Suprapubic skin (tissue), 4 donors: ENCODE measurements at places on chromosomes 3 and 15.

GRCh38 chr3:385151-385550, 188.6 kb downstream of the CHL1 start:
- no peaks in the 10 kb centered on the region for H3K27me3 ChIP-seq
- H3K4me3 ChIP-seq: no peak overlapping the region
- no peak for DNase-seq
- no peaks in the 10 kb centered on the region for H3K4me1 ChIP-seq

GRCh38 chr15:79339588-79340314, 28.8 kb downstream of the TMED3 start:
- no peak overlapping the region for H3K27ac ChIP-seq
- no peaks in the 10 kb centered on the region for H3K4me1 ChIP-seq
- DNase-seq: no peak
- no peaks in the 10 kb centered on the region for H3K36me3 ChIP-seq

DNA sequence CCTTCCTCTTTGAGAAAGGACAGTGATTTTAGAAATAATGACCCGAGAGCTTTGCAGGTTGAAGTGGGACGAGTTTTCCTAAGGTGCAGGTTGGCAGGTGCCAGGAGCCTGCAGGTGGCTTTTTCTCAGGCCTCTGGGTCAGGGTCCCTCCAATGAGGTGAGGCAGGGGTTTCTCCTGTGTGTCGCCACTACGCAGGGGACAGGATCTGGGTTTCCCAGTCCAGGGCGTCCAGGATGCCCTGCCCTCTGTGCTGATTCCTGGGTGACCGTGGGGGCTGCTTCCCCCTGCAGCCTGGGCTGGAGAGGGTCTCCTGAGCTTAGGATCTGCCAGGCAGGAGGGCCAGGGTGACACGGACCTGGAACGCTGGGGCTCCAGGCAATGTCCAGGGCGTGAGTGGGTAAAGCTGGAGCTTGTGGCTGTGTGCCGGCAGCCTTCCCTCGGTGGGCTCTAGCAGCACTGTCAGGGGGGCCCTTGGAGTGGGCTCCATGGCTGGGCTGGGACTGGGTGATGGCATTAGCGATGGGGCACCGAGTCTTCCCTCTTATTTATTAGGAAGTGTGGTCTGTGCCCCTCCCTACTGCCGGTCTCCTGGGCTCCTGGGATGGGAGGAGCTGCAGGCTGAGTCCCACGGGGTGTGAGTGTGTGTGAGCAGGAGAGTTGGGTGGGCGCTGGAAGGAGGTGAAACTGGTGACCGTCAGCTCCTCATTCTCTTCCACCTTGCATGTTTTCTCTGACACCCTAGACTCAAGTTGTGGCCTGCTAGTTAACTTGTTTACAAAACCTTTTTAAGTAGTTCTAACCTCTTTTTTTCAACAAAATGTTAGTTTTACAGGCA, 1.8 kb downstream of the APBA2 start:
- H3K4me1 ChIP-seq: peaks cover 19% of the 10 kb centered on the region
- H3K36me3 ChIP-seq: no peaks in the 10 kb centered on the region
- H3K27me3 ChIP-seq: peaks cover 47% of the 10 kb centered on the region
- no peak overlapping the region for H3K27ac ChIP-seq
- H3K4me3 ChIP-seq: no peak overlapping the region

DNA sequence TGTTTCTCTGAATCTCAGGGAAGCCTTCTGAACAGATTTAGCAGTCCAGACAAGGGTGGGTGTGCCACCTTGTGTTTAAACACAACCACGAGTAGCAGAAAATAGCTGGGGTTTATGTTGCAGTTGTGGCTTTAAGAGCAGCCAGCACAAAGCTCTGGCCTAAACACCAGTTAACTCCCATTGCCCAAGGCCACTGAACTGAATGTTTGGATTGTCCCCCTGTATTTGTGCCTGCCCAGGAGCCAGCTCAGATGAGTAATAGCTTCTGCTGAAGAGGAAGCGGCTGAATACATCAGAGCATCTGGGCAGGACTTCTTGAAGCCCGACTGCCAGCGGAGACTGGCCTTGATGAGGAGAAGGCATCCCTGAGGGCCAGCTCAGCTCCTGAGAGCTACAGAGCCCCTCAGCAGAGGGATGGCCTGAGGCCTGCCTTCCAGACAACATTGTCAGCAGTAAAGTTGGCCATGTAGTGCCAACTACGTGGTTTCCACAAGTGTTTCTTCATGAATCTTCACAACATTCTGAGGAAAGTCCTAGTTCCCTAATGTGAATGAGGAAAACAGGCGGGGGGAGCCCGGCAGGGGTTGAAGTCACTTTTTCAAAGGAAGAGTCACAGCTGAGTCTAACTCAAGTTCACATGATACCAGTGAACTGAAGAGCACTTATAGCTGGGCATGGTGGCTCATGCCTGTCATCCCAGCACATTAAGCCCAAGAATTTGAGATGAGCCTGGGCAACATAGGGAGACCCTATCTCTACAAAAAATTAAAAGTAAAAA, 65.8 kb upstream of the ZBTB38 start:
- DNase-seq: no peak
- H3K36me3 ChIP-seq: no peaks in the 10 kb centered on the region
- no peaks in the 10 kb centered on the region for H3K27me3 ChIP-seq
- H3K4me1 ChIP-seq: peaks cover 18% of the 10 kb centered on the region
- H3K27ac ChIP-seq: peak overlapping the region; percentile 30
- H3K4me3 ChIP-seq: no peak overlapping the region

GRCh38 chr15:39285663-39286062, 295.2 kb upstream of the THBS1 start:
- H3K4me3 ChIP-seq: no peak overlapping the region
- H3K36me3 ChIP-seq: no peaks in the 10 kb centered on the region
- H3K27ac ChIP-seq: no peak overlapping the region
- no peaks in the 10 kb centered on the region for H3K27me3 ChIP-seq

DNA sequence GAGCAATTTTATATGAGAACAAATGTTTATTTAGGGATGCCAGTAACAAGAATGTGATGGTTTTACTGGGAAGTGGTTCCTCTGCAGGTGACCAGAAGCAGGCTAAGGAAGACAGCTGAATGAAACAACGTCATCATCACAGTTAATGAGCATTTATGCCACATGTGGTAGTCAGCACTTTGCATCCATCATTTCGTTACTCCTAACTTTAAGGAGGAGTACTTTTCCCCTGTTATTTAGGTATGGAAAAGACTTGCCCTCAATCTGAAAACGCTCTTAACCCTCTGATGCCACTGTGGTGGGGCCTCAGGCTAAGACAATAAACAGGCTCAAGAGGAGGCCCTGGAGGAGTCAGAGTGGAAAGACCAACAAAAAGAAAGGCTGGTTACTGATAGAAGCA, 31.2 kb downstream of the INTS14 start:
- no peak overlapping the region for H3K4me3 ChIP-seq
- H3K4me1 ChIP-seq: no peaks in the 10 kb centered on the region
- DNase-seq: no peak

DNA sequence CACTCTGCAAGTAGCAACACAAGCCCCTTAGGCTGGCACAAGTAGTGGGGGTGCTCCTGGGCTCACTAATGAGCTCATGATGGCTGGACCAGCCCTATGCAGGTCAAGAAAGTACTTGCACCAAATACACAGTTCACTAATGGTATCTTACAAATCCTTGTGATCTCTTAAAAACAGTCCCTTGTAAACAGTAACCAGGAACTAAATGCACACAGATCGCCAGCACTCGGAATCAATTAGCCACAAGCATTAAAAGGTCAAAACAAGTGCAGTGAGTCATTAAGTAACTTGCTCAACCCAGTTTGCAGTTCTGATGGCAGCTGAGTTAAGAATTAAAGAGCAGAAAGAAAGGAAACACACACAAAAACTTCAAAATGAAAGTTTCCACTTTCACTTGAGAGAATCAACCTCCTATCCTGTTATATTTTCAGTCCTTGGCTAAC, 43.2 kb downstream of the ARHGEF3 start:
- peaks cover 42% of the 10 kb centered on the region for H3K4me1 ChIP-seq
- no peak for DNase-seq
- no peak overlapping the region for H3K4me3 ChIP-seq
- H3K27me3 ChIP-seq: no peaks in the 10 kb centered on the region
- H3K27ac ChIP-seq: peak overlapping the region; percentile 37

- no peaks in the 10 kb centered on the region for H3K36me3 ChIP-seq
- no peak overlapping the region for H3K27ac ChIP-seq
- no peaks in the 10 kb centered on the region for H3K27me3 ChIP-seq
- DNase-seq: no peak
These were observed 67.7 kb downstream of the FOXP1 start for GRCh38 chr3:71515636-71516365.

DNA sequence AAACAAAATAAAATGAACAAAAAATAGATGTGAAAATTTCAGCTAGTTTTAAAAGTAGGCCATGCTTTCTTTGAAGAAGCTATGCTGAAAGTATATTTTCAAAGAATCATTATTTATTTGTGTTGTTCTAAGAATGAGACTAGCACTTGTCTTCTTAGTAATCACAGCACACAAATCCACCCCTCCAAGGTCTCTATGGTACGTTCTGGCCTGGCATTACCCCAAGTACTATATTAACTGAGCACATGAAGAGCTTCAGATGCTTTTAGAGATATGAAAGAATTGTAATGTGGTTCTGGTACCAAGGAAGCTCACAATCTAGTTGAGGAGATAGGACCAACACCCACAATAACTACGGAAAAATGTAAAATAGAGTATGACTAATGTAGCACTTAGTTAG, 416.5 kb downstream of the PLCL2 start:
- no peak overlapping the region for H3K27ac ChIP-seq
- H3K4me1 ChIP-seq: peaks cover 9% of the 10 kb centered on the region
- H3K4me3 ChIP-seq: no peak overlapping the region
- H3K36me3 ChIP-seq: no peaks in the 10 kb centered on the region
- no peaks in the 10 kb centered on the region for H3K27me3 ChIP-seq

- peaks cover 10% of the 10 kb centered on the region for H3K36me3 ChIP-seq
- H3K4me3 ChIP-seq: no peak overlapping the region
- H3K4me1 ChIP-seq: peaks cover 35% of the 10 kb centered on the region
- H3K27ac ChIP-seq: peak overlapping the region; percentile 85
These were observed 10.8 kb downstream of the ZNF774 start for GRCh38 chr15:90362936-90363212.

GRCh38 chr15:85312929-85313331, 67.5 kb upstream of the AKAP13 start:
- H3K4me1 ChIP-seq: no peaks in the 10 kb centered on the region
- H3K36me3 ChIP-seq: no peaks in the 10 kb centered on the region
- DNase-seq: no peak
- H3K27me3 ChIP-seq: no peaks in the 10 kb centered on the region

DNA sequence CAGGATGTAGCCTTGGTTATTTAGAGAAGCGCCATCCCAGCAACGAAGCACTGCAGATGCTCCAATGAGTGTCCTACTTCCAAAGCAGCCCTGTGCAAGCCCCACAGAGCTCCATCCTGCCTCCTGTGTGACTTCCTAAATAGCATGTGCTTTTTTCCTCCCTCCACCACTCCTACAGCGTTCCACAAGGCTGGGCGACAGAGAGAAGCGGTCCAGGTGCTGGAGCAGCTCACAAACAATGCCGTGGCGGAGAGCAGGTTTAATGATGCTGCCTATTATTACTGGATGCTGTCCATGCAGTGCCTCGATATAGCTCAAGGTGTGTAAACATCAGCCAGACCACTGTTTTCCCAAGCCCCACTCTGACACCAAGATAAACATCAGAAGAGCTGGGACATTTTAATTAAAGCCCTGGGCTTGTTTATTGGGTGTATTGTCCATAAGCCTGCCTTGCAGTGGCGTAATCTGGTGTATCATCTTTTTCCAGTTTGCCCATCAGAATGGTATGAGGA, 22.2 kb upstream of the RHO start:
- peaks cover 49% of the 10 kb centered on the region for H3K36me3 ChIP-seq
- no peaks in the 10 kb centered on the region for H3K4me1 ChIP-seq

GRCh38 chr3:99505200-99505599, 133.2 kb upstream of the COL8A1 start:
- H3K4me1 ChIP-seq: peaks cover 24% of the 10 kb centered on the region
- DNase-seq: no peak
- H3K27me3 ChIP-seq: no peaks in the 10 kb centered on the region
- no peak overlapping the region for H3K4me3 ChIP-seq
- H3K27ac ChIP-seq: no peak overlapping the region

GRCh38 chr3:151871639-151872468, 1.6 kb upstream of the SUCNR1 start:
- no peak overlapping the region for H3K4me3 ChIP-seq
- H3K27ac ChIP-seq: no peak overlapping the region
- H3K36me3 ChIP-seq: no peaks in the 10 kb centered on the region
- H3K27me3 ChIP-seq: no peaks in the 10 kb centered on the region
- DNase-seq: no peak

GRCh38 chr15:50740955-50741354, 24.6 kb downstream of the SPPL2A start:
- H3K4me3 ChIP-seq: no peak overlapping the region
- H3K4me1 ChIP-seq: no peaks in the 10 kb centered on the region
- H3K27ac ChIP-seq: no peak overlapping the region

DNA sequence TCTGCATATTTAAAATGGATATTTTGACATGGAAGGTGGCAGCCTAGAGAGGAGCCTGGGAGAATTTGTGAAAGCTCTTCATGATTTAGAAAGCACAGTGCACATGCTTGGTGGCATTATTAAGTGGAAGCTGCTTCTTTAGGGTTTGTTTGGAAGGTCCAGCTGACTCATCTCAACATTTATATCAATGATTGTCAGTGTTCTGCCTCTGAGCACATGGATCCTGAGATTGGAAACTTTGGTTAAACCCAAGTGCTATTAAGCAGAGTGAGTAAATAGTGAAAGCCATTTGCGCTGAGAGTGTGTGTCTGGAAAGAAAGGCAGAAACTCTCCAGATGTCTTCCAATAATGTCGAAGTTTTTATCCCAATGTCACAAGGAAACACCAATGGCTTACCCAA, 7.4 kb downstream of the NOX5 start:
- no peak overlapping the region for H3K4me3 ChIP-seq
- DNase-seq: no peak
- H3K36me3 ChIP-seq: no peaks in the 10 kb centered on the region
- H3K4me1 ChIP-seq: no peaks in the 10 kb centered on the region

DNA sequence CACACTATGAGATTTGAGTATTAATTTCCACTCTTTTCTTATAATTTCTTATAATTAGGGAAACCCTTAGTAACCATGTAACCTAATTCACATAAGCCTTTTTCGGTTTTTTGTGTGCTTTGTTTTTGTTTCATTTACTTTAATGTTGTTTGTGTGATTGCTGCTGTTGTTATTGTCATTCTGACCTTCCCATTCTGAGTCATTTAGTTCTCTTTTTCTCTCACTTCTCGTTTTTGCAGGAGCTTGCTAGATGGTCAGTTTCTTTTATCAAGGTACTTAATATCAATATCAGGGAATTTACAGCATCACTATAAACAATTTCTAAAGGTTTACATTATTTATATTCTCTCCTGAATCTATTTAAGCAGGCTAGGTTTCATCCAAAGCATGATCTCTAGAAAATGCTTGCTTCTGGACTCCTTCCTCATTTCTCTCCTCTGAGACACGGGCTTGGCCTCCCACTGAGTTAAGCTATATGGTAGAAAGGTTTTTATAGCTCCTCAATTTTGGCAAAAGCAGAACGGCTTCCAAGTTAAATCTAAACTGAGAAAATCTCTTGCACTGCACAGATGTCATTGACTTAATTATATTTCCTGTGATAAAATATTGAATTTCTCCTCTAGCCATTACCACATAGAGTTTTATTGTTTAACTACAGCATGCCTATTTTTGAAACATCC, 534.2 kb downstream of the NSUN3 start:
- no peak overlapping the region for H3K27ac ChIP-seq
- no peaks in the 10 kb centered on the region for H3K36me3 ChIP-seq
- H3K27me3 ChIP-seq: no peaks in the 10 kb centered on the region
